ENCODE measurements at places on chromosomes 1 and 21.

- no peak for DNase-seq
These were observed 456.2 kb downstream of the KCNT2 start for GRCh38 chr1:196152086-196152485.

DNA sequence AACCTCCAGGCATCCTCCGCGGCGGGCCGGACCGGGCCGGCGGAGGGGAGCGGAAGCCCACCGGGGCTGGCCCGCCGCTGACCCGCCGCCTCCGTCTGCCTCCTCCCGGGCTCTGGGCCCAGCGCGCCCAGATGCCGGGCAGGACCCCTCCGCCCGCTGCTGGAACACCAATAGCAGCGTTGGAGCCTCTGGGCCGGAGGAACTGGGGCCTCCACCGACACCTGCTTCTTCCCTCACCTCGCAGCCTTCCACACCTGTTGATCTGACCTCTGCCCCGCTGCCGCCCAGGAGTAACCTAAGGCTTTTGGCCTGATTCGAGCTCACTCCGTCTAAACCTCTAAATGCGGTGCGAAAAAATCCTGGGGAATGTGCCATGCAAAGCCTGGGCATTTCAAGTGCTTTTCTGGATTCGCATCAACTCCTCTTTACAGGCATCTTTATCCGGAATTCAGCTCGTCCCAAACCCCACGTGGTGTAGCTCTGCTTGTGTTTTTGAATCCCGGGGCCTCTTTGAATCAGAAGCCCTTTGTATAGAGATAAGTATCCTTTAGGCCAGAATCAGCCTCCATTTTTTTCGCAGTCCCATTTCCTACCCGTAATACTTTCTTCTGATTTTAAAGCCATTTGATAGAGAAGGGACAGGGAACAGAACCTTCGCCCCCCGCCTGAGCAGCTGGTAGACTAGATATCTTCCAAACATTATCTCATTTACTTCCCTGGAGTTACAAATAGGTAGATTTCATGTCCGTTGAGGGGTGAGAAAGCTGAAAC, 680 bp upstream of the CNN3 start:
- DNase-seq: no peak

- DNase-seq: no peak
These were observed 64.8 kb upstream of the BACH1 start for GRCh38 chr21:29233611-29234540.

DNA sequence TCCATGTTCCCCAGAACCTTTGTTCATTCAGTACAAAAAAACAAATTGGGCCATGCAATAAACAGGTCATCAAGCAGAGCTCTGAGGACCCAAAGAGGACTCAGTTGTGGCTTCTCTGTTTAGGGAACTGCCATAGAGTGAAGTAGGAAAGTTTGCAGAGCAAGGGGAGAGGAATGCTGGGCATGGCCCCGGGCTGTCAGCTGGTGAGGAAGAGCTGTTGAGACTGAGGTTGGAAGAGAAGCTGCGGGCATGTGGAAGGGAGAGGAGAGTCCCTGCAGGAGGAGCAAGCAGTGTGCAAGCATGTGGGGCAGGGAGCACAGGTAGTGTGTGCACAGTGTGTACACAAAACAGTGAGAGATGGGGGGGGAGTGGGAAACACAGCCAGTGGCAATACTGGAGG, 71.8 kb downstream of the NTPCR start:
- DNase-seq: no peak

Measured in activated gamma-delta T cell treated with anti-CD3 and anti-CD28 coated beads, Interleukin-2, amount 50 U/mL, for 16 hours (primary cell).